Keratinocyte (primary cell): ENCODE measurements at places on chromosomes 12 and 14.

GRCh38 chr12:14716848-14717444, 20.5 kb upstream of the GUCY2C start:
- peak; percentile 23 for DNase-seq

DNA sequence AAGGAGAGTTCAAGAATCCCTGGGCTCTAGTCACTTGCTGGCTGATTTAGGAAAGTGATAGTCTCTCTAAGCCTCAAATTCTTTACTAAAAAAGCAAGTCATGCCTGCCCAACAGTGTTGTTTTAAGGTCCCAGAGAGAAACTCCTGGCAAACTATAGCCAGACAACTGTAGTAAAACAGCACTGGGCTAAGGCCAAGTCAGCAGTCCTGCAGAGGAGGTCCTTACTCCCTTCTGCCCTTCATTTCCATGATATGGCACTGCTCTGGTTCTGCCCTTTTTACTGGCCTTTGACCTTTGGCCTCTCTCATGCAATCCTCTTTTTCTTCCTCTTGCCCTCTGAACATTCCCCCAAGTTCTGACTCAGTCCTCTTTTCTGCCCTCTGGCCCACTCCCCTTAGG, 74.9 kb downstream of the VWF start:
- no peak for DNase-seq

GRCh38 chr14:51981218-51981854, 8.0 kb upstream of the RTRAF start:
- DNase-seq = no peak

- no peak for DNase-seq
These were observed 60.4 kb downstream of the KSR2 start for GRCh38 chr12:117908411-117908810.

DNA sequence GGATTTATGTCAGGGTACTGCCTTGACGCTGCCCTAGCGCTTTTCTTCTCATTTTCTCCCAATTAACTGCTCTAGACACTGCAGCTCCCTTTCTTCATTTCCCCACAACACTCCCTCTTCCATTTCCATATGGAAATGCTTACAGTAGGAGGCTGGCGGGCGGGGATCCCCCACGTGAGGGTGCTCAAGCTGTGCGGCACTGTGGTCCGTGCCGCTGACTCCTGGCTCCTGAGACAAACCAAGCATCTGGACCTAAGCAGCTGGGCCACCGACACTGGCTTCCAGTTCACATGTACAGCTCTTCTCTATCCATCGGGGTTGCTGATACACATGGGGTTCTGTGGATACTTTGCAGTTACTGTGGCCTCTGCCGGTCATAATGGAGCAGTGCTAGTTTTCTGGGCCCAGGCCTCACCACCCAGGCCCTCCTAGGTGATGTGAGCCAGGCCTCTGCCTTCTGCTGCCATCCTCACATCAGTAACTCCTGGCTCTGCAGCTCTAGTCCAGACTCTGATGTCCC, 20.2 kb downstream of the TCHP start:
- no peak for DNase-seq
